ENCODE measurements at places on chromosomes 1 and 21.

GRCh38 chr1:117201808-117202207, 8.9 kb downstream of the VTCN1 start:
- DNase-seq = peak; percentile 72

GRCh38 chr1:94962409-94963265, 35.7 kb upstream of the CNN3 start:
- DNase-seq = no peak

- DNase-seq = no peak
These were observed 11.7 kb upstream of the METTL13 start for GRCh38 chr1:171769754-171770153.

DNA sequence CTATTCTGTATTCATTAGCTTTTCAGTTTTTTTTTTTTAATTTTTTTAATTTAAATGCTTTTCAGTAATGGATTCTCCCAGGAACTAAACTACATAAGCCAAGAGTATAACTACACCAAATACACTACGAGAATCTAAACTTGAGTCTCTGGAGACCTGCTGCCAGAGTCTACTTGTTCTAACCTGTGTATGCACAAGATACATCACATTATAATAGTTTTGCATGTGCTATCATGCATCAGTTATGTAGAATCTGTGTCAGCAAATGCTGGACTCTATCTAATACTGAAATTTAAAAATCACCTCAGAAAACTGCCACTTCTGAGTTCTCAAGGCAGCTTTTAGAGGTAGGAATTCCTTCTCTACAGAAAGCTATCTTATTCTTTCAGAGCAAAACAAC, 146.3 kb upstream of the GREM2 start:
- DNase-seq = no peak

GRCh38 chr1:46760558-46761166, 38.2 kb upstream of the CYP4B1 start:
- DNase-seq = no peak

DNA sequence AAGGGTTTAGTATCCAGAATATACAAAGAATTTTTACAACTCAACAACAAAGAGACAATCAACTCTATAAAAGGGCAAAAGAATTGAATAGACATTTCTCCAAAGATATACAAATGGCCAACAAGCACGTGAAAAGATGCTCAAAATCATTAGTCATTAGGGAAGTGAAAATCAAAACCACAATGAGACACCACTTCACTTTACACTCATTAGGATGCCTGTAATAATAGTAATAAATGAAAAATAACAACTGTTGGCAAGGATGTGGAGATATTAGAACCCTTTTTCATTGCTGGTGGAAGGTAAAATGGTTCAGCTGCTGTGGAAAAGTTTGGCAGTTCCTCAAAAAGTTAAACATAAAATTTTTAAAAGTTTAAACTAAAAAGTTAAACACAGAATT, 7.0 kb upstream of the ABCD3 start:
- no peak for DNase-seq

GRCh38 chr1:229251185-229251584, 19.7 kb upstream of the RAB4A start:
- no peak for DNase-seq

DNA sequence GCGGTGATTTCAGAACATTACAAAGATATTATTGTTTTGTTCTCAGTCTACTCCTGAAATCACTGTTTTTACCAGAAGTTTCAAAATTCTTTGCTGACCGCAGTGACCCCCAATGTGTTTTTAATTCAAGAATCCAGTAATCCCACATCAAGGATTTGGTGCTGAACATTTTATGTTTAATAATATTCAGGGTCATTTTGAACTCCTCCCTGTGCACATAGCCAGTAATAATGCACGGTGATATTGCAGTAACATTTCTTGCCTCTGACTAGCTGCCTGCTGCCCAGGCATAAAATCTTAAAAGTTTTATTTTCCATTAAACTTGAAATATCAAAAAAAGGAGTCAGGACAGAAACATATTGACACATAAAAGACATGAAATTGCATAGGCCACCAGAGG, 443.4 kb upstream of the NCAM2 start:
- no peak for DNase-seq

- DNase-seq = no peak
These were observed 287.1 kb upstream of the ADGRL4 start for GRCh38 chr1:79293611-79294010.

- DNase-seq = no peak
These were observed 148.9 kb upstream of the IGSF21 start for GRCh38 chr1:17958704-17959103.

- no peak for DNase-seq
These were observed 632.4 kb upstream of the CAMK1G start for GRCh38 chr1:208951026-208951525.

DNA sequence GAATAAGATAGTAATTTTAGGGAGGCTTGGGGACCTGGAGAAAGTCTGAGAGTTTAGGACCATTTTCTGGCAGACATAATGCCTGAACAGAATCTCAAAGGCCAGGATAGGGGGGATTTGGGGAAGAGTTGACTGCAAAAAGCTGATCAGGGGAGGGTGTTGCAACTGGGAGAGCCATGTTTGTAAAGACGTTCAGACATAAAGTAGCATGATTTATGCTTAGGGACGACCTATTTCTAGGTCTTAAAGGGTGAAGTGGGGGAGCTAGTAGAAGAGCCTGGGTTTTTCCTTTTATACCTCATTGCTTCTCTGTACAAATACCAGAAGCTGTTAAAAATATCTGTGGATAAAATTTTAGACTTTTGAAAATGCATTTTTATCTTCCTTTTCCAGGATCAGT, 51.2 kb downstream of the FNBP1L start:
- no peak for DNase-seq

- no peak for DNase-seq
These were observed 8.0 kb upstream of the EPHA8 start for GRCh38 chr1:22555371-22555656.

All from ELF-1 (cell line).